ENCODE measurements at places on chromosomes 3 and 15.

GRCh38 chr15:31014608-31014925 lies 23.1 kb upstream of the MTMR10 start:
- no peak for DNase-seq

- DNase-seq: no peak
Measured at GRCh38 chr3:127420829-127421228, 133.0 kb upstream of the PRR20G start.

- peak; percentile 7 for DNase-seq
Measured at GRCh38 chr3:141000027-141000663, 51.0 kb upstream of the SPSB4 start.

GRCh38 chr3:101870138-101870537 lies 20.8 kb downstream of the NFKBIZ start:
- DNase-seq: no peak

- DNase-seq: no peak
Measured at GRCh38 chr3:195031574-195032003, 239.4 kb downstream of the XXYLT1 start.

Data from T-helper 2 cell (primary cell).